ENCODE measurements at places on chromosomes 5 and 9. TPM values are rescaled to one million over a fixed set of nuclear protein-coding genes. Genes with fewer than 3 reads are reported as not detected.

GRCh38 chr5:76223696-76224095 lies 140.5 kb downstream of the SV2C start:
- H3K27me3 ChIP-seq: peaks cover 5% of the 10 kb centered on the region
- no peak for DNase-seq
- no peaks in the 10 kb centered on the region for H3K4me1 ChIP-seq
- peak overlapping the region; percentile 3 for H3K27ac ChIP-seq

DNA sequence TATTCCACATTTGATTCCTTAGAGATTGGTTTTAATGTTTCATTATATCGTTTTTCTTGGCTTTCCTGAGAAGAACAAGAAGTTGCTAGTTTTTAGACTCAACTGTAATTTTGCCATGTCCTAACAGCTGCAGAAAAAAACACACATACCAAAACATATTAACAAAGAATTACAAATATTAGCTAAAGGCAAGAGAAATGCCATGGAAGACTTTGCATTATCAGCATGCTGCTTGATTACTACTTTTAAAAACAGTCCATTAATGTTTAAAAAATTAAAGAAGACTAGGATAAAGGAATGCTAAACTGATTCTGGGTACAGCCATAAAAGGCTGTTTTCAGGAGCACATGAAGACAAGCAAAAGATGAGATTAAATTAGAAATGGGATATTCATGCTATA lies 20.5 kb upstream of the IFNE start:
- H3K4me1 ChIP-seq: peaks cover 58% of the 10 kb centered on the region
- H3K27ac ChIP-seq: no peak overlapping the region
- no peaks in the 10 kb centered on the region for H3K27me3 ChIP-seq
- H3K4me3 ChIP-seq: no peak overlapping the region

DNA sequence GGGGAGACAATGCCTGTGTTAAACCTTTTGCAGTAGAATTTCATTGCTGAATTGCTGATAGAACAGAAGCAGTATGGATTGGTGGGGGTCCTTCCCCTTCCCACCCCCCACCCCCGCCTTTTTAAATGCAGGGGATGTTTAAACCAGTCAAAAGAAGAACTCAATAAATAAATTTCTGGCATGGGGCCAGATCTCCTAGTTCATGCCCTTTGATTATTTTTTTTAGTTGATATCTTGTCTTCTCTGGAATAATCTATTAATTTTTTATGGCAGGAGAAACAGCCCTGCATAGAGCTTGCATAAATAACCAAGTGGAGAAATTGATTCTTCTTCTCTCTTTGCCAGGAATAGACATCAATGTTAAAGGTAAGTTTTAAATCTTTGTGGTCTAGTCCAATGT lies 72.8 kb downstream of the SLF1 start:
- H3K4me3 ChIP-seq: no peak overlapping the region
- no peak for DNase-seq
- no peak overlapping the region for H3K27ac ChIP-seq
- H3K27me3 ChIP-seq: no peaks in the 10 kb centered on the region
- H3K36me3 ChIP-seq: peaks cover 5% of the 10 kb centered on the region
- peaks cover 2% of the 10 kb centered on the region for H3K4me1 ChIP-seq

GRCh38 chr9:92746567-92747458 lies 17.8 kb downstream of the BICD2 start:
- H3K36me3 ChIP-seq: no peaks in the 10 kb centered on the region
- H3K4me1 ChIP-seq: peaks cover 3% of the 10 kb centered on the region
- no peaks in the 10 kb centered on the region for H3K27me3 ChIP-seq
- DNase-seq: no peak
- no peak overlapping the region for H3K27ac ChIP-seq

DNA sequence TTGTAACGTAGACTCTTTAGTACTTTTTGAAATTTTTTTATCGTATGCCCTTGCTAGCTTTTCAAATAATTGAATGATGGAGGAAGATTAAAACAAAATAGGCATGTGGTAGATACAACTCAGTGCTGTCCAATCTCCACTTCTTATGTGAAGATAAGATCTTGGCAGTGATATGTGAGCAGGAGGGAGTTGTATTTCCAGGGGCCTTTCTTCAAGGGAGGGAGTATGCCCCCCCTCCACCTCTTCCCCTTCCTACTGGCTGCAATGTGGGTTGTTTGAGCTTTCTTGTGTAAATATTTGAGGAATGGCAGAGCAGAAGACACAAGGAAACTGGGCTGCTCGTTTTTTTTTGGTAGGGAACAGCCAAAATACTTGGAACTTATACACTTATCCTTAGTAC lies 374.9 kb downstream of the PSAT1 start:
- no peak for DNase-seq
- no peaks in the 10 kb centered on the region for H3K27me3 ChIP-seq
- H3K36me3 ChIP-seq: no peaks in the 10 kb centered on the region
- H3K27ac ChIP-seq: no peak overlapping the region
- H3K4me1 ChIP-seq: peaks cover 21% of the 10 kb centered on the region
- H3K4me3 ChIP-seq: no peak overlapping the region

Gene SPINK4
- not detected for total RNA-seq

- DNase-seq: no peak
- peaks cover 2% of the 10 kb centered on the region for H3K36me3 ChIP-seq
- H3K27ac ChIP-seq: no peak overlapping the region
- H3K27me3 ChIP-seq: peaks cover 7% of the 10 kb centered on the region
- peaks cover 6% of the 10 kb centered on the region for H3K4me1 ChIP-seq
- H3K4me3 ChIP-seq: no peak overlapping the region
Measured at GRCh38 chr5:160506006-160507004, 84.7 kb downstream of the PTTG1 start.

DNA sequence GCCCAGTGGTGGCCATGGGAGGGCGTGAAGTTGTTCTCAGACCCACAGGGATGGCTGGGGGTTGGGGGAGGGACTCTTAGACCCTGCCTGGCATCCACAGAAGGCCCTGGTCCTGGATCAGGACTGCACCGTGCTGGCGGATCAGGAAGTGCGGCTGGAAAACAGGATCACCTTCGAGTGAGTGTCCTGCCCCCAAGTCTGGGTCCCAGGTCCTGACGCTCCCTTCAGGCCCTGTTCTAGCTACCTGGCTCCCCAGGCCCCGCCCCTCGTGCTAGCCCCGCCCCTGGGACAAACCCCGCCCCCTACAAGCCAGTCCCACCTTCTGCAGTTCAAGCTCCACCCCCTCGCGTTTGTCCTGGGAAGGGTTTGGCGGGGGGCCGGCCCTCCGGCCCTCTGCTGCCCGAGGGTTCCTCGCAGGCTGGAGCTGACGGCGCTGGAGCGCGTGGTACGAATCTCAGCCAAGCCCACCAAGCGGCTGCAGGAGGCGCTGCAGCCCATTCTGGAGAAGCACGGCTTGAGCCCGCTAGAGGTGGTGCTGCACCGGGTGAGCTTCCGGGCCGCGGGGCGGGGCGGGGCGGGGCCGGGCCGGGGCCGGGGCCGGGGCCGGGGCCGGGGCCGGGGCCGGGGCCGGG lies 12.9 kb downstream of the RGS14 start:
- peaks cover 13% of the 10 kb centered on the region for H3K4me1 ChIP-seq
- peak; percentile 87 for DNase-seq
- H3K27me3 ChIP-seq: peaks cover 11% of the 10 kb centered on the region
- peak overlapping the region; percentile 55 for H3K4me3 ChIP-seq

- no peaks in the 10 kb centered on the region for H3K4me1 ChIP-seq
- H3K4me3 ChIP-seq: no peak overlapping the region
- H3K27me3 ChIP-seq: no peaks in the 10 kb centered on the region
- H3K27ac ChIP-seq: no peak overlapping the region
- no peaks in the 10 kb centered on the region for H3K36me3 ChIP-seq
- no peak for DNase-seq
Measured at GRCh38 chr5:68707575-68707974, 386.2 kb upstream of the SLC30A5 start.

DNA sequence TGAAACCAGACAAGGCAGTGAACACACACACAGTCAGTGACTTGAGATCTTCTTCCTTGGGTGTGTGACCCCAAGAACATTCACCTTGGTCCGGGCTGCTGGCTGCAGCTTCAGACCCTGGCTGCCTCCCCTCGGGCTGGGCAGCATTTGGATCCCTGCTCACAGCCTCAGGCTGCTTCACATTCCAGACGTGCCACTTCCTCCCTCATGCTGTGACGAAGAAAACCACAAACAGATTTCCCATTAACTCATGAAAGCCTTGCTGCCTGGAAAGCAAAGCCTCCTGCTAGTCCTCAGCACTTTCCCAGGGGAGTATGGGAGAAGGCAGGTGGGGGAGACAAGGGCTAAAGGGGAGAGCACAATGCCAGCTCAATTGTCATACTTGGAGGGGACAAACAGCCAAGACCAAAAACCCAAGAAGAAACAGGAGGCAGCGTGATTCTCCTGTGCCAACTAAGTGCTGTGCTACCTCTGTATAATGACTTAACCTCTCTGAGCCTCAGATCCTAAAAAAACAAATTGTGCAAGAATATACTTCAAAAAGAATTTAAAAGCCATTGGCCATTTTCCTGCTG lies 594.6 kb upstream of the BRINP1 start:
- DNase-seq: peak; percentile 12
- H3K4me3 ChIP-seq: no peak overlapping the region
- H3K27me3 ChIP-seq: peaks cover 27% of the 10 kb centered on the region
- peaks cover 6% of the 10 kb centered on the region for H3K4me1 ChIP-seq

Gene EGR1
- total RNA-seq: 49.5 TPM

GRCh38 chr9:77384406-77384805 lies 207.1 kb downstream of the VPS13A start:
- H3K36me3 ChIP-seq: peaks cover 9% of the 10 kb centered on the region
- no peaks in the 10 kb centered on the region for H3K27me3 ChIP-seq
- H3K27ac ChIP-seq: no peak overlapping the region
- H3K4me3 ChIP-seq: no peak overlapping the region

GRCh38 chr9:38126730-38127129 lies 57.7 kb upstream of the SHB start:
- H3K4me1 ChIP-seq: peaks cover 7% of the 10 kb centered on the region
- H3K27ac ChIP-seq: no peak overlapping the region
- no peaks in the 10 kb centered on the region for H3K36me3 ChIP-seq
- peaks cover 14% of the 10 kb centered on the region for H3K27me3 ChIP-seq
- H3K4me3 ChIP-seq: no peak overlapping the region
- DNase-seq: no peak

Gene OTP
- not detected for total RNA-seq

DNA sequence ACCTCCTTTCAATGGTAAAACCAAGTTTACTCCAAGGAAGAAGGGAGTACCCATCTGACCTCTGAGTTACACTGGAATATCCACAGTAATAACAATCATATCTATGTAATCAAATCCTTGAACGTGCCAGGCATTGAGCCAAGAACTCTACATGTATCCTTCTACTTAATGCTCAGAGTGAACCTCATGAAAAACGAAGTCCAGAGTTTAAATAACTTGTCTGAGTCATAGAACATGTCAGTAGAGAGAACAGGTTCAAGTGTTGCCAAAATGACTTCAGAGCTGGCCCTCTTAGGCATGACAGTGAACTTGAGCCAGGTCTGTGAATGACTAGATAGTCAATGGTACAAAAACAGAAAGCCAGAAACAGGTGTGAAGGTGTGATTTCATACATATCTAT lies 164.1 kb upstream of the ZNF618 start:
- no peaks in the 10 kb centered on the region for H3K4me1 ChIP-seq
- no peak overlapping the region for H3K27ac ChIP-seq
- no peak overlapping the region for H3K4me3 ChIP-seq
- DNase-seq: no peak
- peaks cover 6% of the 10 kb centered on the region for H3K27me3 ChIP-seq

- no peak for DNase-seq
- H3K27ac ChIP-seq: no peak overlapping the region
- H3K4me3 ChIP-seq: no peak overlapping the region
- H3K4me1 ChIP-seq: peaks cover 2% of the 10 kb centered on the region
- peaks cover 3% of the 10 kb centered on the region for H3K36me3 ChIP-seq
- H3K27me3 ChIP-seq: no peaks in the 10 kb centered on the region
Measured at GRCh38 chr9:14958989-14959388, 48.8 kb upstream of the FREM1 start.

Data from progenitor cell of endocrine pancreas (in vitro differentiated cells).